Eye (tissue), 1 donor: ENCODE measurements at places on chromosomes 7 and 10.

- no peak for DNase-seq
Measured at GRCh38 chr10:74165530-74165901, 14.5 kb downstream of the ADK start.

- peak; percentile 82 for DNase-seq
Measured at GRCh38 chr10:11823122-11823988, at the start of gene PROSER2. Gene PROSER2, plus strand, starts transcription at chr10:11823356. Its CDS starts 28,722 bp downstream, at chr10:11852078.

- DNase-seq = peak; percentile 81
Measured at GRCh38 chr10:29731760-29732159, 97.0 kb upstream of the SVIL start.

DNA sequence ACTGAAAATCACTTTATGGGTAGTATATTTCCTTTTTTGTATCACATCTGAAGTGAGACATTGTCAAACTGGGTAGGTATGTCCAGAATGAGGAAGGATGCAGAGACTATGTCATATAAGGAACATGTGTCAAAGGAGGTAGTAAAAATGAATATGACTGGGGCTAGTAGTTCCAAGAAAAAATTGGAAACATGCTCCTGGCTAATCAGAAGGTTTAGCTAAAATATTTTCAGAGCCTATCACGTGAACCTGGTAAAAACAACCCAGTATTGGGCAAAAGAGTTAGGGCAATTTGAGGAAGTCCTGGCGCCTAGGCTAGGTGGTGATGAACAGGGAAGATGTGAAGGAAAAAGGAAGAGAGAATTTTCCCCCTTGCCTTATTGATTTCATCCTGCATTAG is 26.4 kb downstream of the ENTPD1 start:
- no peak for DNase-seq

GRCh38 chr10:71941318-71941717 is 22.9 kb upstream of the CHST3 start:
- DNase-seq = no peak

GRCh38 chr10:87819289-87819585 is 1.2 kb upstream of the ATAD1 start:
- DNase-seq = no peak
